ENCODE measurements at places on chromosomes 2 and 18.

- no peaks in the 10 kb centered on the region for H3K4me1 ChIP-seq
- H3K27me3 ChIP-seq, result no peaks in the 10 kb centered on the region
- no peak for DNase-seq
These were observed 21.0 kb upstream of the MSGN1 start for GRCh38 chr2:17795309-17795708.

- no peak overlapping the region for H3K4me3 ChIP-seq
- peak overlapping the region; percentile 14 for H3K27ac ChIP-seq
- H3K27me3 ChIP-seq, result no peaks in the 10 kb centered on the region
- H3K4me1 ChIP-seq, result no peaks in the 10 kb centered on the region
- no peaks in the 10 kb centered on the region for H3K36me3 ChIP-seq
These were observed 9.1 kb downstream of the ATF2 start for GRCh38 chr2:175158894-175159293.

DNA sequence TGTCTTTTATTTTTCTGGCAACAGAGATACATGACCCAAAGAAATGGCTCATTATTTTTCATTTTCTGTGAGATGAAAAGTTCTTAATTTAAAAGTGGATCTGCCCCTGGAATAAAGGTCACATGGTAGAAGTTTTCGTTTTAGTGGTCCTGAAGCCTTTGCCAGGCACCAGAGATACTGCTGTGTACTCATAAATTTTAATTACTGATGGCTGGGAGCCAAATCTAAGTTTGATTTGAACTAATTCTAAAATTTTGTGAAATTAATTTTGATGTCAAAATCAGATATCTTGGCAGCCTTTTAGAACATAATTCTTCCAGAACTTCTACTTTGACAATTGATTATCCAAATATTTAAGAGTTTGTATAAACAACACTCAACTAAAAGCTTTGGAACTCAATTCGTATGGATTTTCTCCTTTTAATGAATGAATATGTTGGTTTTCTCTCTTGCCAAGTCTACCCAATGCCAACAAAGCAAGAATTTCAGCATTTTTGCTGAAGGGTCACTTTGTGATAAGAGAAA lies 128.5 kb upstream of the SP5 start:
- H3K4me3 ChIP-seq, result no peak overlapping the region
- DNase-seq, result no peak

DNA sequence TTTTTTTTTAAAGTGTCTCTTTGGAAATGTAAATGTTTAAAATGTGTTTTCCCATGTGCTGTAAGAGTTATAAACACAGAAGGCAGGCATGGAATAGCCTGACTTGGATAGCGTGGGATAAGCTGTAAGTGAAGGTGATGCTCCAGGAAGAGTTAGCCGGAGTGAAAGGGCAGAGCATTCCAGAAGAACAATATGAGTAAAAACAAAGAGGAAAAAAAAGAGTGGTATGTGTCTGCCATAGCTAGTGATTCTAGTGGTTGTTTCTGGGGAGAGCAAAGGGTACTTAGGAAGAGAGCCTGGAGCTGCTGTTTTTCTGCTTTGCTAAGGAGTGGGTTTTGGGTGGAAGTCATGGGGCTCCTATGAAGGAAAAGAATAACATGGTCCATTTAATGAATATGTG lies 126.9 kb upstream of the DLGAP1 start:
- no peak overlapping the region for H3K4me3 ChIP-seq
- H3K36me3 ChIP-seq, result no peaks in the 10 kb centered on the region
- no peaks in the 10 kb centered on the region for H3K4me1 ChIP-seq
- H3K27me3 ChIP-seq, result no peaks in the 10 kb centered on the region

GRCh38 chr2:147499785-147500184 lies 345.0 kb upstream of the ACVR2A start:
- no peaks in the 10 kb centered on the region for H3K27me3 ChIP-seq
- no peak overlapping the region for H3K27ac ChIP-seq
- H3K4me3 ChIP-seq, result no peak overlapping the region
- DNase-seq, result no peak

GRCh38 chr2:120013597-120014223 lies 833 bp downstream of the EPB41L5 start:
- H3K27me3 ChIP-seq, result no peaks in the 10 kb centered on the region
- H3K27ac ChIP-seq, result peak overlapping the region; percentile 91
- peaks cover 4% of the 10 kb centered on the region for H3K4me1 ChIP-seq
- H3K36me3 ChIP-seq, result no peaks in the 10 kb centered on the region
